ENCODE measurements at places on chromosomes 16 and 17. TPM values are rescaled to one million over a fixed set of nuclear protein-coding genes. Genes with fewer than 3 reads are reported as not detected.

The FAM171A2 gene
- 6.5 TPM for polyA plus RNA-seq

The USP43 gene
- 4.7 TPM for polyA plus RNA-seq

The TBC1D3D gene
- not detected for polyA plus RNA-seq

The CLDN7 gene
- 250 TPM for polyA plus RNA-seq

The GRAP gene
- polyA plus RNA-seq = 2.9 TPM

The ZNF594 gene
- 14.6 TPM for polyA plus RNA-seq

The ZPBP2 gene
- 0.03 TPM for polyA plus RNA-seq

The DPEP2 gene
- polyA plus RNA-seq = 1.6 TPM

The KCTD11 gene
- polyA plus RNA-seq = 8.2 TPM

The KRTAP29-1 gene
- polyA plus RNA-seq = not detected

The CEP20 gene
- 26.7 TPM for polyA plus RNA-seq

The MYH13 gene
- 0.04 TPM for polyA plus RNA-seq

The OTOP3 gene
- 13.8 TPM for polyA plus RNA-seq

The CTRB2 gene
- not detected for polyA plus RNA-seq

Data from large intestine (tissue), 12 donors.